ENCODE measurements at places on chromosomes 2 and 18. TPM values are rescaled to one million over a fixed set of nuclear protein-coding genes. Genes with fewer than 3 reads are reported as not detected.

The CCL20 gene
- 0.36 TPM for polyA plus RNA-seq

DNA sequence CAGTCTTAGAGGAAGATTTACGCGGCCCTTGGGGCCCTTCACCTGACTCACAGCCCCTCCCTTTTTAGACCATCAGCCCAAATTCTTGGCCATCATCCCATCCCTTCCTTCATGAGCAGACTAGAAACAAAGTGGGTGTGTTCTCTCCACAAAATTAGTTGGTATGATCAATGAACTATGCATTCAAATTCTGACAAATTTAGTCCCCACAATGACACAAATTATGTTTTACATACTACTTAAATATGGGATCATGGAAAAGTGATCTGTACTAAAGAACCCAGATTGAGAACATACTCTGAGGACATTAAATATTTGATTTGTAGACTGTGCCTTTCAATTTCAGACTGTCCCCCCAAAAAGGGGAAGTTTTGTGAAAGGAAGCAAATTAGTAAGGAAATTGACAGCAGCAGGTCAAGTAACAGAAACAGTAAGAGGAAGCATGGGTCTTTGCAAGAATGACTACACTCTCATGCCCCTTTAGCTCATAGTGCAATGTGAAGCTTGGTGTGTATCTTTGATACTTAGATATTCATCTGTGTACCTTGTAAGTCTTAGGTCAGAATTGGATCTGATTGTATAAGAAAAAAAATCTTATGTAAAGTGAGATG lies 2.2 kb upstream of the MAPRE2 start:
- DNase-seq: no peak

GRCh38 chr2:106953779-106954178 lies 67.8 kb upstream of the ST6GAL2 start:
- DNase-seq: no peak

DNA sequence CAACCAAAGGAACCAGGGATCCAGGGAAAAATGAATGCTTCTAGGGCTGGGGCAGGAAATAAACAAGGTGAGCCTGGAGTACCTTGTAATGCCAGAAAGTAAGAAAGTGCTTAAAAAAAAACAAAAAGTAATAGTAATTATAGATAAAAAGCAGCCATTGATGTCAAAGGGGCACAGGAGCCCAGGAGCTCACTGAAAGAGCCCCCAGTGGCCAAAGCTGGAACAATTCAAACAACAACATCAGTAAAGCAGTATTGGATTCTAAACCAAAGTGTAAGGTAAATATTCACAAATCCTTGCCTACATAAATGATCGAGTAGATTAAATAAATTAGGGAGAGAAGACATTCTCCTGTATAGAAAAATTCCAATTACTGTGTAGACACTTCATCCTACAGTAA lies 114.3 kb upstream of the ARL4C start:
- DNase-seq: no peak

DNA sequence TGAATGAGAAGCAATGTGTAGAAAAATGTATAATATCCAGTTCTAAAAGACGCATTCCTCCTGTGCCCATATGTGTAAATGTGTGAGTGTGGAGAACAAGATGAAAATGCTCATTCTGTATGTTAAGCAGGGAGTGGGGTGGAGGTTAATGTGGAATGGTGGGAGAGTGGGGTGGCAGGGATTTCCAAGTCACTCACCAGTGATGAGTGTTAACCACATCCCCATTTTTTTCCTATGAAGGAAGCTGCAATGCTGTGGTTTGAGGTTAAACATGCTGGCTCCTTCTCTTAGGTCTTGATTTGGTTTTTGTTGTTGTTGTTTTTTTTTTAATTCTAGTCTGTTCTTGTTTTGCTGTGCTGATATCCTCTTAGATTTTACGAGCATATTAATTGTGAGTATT lies 169.4 kb downstream of the NEDD4L start:
- DNase-seq: no peak

DNA sequence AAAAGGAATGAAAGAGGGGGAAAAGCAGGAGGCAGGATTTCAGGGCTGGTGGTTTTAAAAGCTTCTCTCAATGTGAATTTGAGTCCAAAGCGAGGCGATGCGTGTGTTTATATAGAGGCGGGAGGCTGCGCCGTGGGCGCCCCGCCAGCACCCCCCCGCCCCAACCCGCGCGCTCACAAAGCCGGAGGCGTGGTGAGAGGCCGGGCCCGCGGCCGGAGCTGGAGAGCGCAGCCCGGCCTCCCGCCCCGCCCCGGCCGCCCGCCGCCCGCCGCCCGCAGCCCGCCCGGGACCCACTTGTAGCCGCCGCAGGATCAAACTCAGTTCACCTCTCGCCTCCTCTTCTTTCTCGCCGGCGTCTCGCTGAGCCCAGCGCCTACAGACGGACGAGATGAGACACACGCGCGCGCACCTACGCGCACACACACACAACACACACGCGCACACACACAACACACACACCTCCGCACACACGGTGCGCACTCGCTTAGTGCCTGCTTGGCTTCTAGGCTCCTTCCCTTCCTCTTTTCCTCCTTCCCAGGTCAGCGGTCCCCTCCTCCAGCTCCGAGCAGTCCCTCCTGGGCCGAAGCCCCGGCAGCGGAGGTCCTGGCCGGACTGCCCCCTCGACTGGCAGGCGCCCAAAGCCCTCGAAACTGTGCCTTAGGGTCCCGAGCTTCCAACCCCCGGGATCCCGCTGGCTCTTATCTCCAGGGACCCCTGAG lies 1.3 kb upstream of the CYP26B1 start:
- no peak for DNase-seq
